ENCODE measurements at places on chromosomes 7 and 10. TPM values are rescaled to one million over a fixed set of nuclear protein-coding genes. Genes with fewer than 3 reads are reported as not detected.

UCMA gene
- not detected for total RNA-seq

SLIT1 gene
- 0.08 TPM for total RNA-seq

TMEM176B gene
- total RNA-seq: 906 TPM

ZNF853 gene
- 0.10 TPM for total RNA-seq

WNT8B gene
- not detected for total RNA-seq

MYH16 gene
- not detected for total RNA-seq

ANKRD2 gene
- not detected for total RNA-seq

HMX3 gene
- total RNA-seq: 0.20 TPM

TDRD1 gene
- total RNA-seq: 0.05 TPM

PTER gene
- 13.2 TPM for total RNA-seq

GIMAP8 gene
- 4.4 TPM for total RNA-seq

MYPN gene
- total RNA-seq: not detected

KAT6B gene
- 9.4 TPM for total RNA-seq

EPO gene
- 6.4 TPM for total RNA-seq

C10orf53 gene
- not detected for total RNA-seq
